GM23248 (cell line): ENCODE measurements at places on chromosomes 13 and 19.
A peak's percentile ranks its signal among the peaks of the same experiment; 100 is the strongest.

GRCh38 chr13:113941571-113942191 lies 32.2 kb downstream of the C13orf46 start:
- no peak for DNase-seq

GRCh38 chr13:113919761-113920559 lies 53.9 kb downstream of the C13orf46 start:
- DNase-seq, result no peak

DNA sequence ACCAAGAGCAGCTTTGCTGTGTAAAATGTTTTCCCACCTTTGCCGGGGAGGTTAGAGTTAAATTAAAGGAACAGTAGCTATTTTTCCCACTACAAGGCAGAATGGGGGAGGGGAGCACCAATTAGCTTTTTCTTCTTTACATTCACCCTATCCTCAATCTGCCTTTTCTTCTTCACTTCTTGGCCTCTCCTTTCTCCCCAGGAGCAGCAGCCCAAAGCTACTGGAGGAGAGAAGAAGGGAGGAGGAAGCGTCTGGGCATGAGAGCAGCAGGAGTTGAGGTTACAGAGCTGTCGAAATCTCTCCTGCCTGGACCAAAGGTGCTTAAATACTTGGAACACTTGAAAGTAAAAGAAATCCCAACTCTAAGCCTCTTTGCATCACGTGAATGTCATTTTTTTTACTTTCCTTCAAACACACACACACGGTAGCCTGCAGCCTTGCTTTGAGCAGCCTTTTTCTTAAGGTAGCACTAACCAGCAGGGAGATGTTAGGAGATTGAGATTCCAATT lies 39.0 kb upstream of the WASF3 start:
- no peak for DNase-seq

- DNase-seq, result no peak
These were observed 731.0 kb downstream of the SLITRK6 start for GRCh38 chr13:85068231-85068630.

GRCh38 chr13:109198585-109198984 lies 569.2 kb downstream of the MYO16 start:
- DNase-seq, result peak; percentile 39

DNA sequence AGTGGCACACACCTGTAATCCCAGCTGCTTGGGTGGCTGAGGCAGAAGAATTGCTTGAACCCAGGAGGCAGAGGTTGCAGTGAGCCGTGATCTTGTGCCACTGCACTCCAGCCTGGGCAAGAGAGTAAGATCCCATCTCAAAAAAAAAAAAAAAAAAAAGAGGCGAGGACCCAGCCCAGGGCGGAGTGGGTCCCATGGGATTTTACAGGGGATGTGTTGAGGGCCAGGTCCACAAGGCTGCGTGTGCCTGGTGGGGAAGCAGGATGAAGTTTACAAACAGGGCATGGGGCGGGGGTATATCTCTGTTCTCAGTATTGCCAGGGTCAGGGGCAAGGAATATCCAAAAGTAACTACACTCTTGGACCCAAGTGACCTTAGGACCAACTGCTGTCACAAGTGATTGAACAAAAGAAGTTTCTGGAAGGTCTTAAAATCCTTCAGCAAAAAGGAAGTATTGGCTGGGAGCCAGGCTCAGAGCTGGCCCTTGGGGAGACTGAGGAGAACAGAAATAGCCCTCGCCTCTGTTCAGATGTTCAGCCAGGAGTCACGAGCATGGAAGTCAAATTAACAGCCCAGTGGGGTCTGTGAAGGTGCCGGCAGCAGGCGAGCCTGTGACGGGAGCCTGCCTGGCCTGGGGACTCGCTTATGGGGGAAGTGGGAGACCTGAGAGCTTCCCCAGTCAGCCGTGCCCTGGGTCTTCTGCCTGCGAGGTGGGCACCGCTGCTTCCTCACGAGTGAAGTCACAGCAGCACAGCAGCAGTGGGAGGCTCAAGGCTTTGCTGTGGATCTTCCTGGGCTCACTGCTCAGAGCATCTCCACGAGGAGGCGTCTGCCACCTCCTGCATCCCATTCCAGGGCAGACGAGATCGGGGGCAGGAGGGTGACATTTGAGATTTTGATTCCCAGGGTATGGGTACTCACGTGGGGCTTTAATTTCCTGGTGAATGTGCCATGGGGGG lies 6.4 kb downstream of the MYO9B start:
- no peak for DNase-seq

- peak; percentile 55 for DNase-seq
These were observed 196.8 kb downstream of the PDS5B start for GRCh38 chr13:32783067-32783466.

GRCh38 chr13:31069808-31070534 lies 91.7 kb downstream of the HSPH1 start:
- DNase-seq, result no peak

- no peak for DNase-seq
These were observed 16.0 kb upstream of the QTRT1 start for GRCh38 chr19:10685210-10685609.

DNA sequence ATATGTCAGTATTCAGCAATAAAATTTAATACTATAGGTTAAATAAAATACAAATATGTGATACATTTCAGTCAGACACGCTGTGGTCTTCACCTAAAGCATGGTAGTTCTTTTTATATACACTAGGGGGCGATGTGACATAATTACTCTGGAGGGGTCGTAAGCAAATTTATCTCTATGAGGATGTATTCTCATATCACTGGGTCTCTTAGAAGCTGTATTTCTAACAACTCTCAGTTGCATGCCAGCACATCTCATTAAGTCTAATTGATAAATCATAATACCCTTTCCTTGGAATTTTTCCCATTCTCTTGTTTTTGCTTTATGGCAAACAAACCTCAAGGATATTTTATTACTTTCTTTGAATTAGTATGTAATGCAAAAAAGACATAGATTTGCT lies 3.9 kb upstream of the PCDH17 start:
- DNase-seq, result peak; percentile 36

DNA sequence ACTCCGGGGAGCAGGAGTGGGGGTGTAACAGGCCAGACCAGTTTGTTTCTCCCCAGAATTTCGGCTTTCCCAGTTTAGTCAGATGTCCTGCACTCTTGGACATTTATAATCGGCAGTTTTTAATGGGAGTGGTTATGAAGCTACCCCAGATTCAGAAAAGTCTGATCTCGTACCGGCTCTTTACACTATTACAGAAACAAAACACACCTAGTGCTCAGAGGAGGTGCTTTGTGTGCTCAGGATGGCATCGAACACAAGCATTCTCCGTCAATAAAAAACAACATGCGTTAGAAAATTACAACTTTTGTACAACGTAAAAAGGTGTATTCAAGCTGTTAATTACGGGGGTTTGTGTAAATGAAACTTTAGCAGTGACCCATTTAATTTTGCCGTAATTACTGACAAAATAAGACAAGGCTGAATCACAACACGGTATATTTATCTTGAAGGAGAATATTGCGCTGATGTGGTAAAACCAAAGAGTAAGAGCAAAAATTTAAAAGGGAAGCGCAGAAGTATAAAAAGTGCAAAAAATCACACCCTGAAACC lies 6.6 kb upstream of the SOX1 start:
- DNase-seq, result no peak

DNA sequence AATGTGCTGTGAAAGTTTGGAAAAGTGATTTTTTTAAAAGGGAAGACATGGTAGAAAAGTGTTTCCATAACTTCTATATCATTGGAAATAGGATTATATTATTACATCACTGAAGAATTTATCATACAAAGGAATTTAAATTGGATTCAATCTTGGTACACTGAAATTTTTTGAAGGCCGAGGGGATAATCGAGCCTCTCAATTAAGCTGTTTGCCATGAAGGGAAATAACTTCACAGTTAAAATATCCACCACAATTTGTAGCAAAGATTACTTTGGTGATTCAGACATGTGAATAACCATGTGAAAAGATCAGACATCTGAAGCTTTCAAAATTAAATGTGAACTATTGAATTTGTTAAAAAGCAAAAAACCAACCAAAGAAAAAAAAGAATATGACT lies 215.3 kb downstream of the KLF5 start:
- DNase-seq, result peak; percentile 59

GRCh38 chr13:99868767-99869166 lies 102.8 kb downstream of the ZIC5 start:
- no peak for DNase-seq

GRCh38 chr13:52070929-52071523 lies 46.5 kb downstream of the UTP14C start:
- DNase-seq, result peak; percentile 53

- no peak for DNase-seq
These were observed 36.1 kb downstream of the GADD45B start for GRCh38 chr19:2511991-2512390.

DNA sequence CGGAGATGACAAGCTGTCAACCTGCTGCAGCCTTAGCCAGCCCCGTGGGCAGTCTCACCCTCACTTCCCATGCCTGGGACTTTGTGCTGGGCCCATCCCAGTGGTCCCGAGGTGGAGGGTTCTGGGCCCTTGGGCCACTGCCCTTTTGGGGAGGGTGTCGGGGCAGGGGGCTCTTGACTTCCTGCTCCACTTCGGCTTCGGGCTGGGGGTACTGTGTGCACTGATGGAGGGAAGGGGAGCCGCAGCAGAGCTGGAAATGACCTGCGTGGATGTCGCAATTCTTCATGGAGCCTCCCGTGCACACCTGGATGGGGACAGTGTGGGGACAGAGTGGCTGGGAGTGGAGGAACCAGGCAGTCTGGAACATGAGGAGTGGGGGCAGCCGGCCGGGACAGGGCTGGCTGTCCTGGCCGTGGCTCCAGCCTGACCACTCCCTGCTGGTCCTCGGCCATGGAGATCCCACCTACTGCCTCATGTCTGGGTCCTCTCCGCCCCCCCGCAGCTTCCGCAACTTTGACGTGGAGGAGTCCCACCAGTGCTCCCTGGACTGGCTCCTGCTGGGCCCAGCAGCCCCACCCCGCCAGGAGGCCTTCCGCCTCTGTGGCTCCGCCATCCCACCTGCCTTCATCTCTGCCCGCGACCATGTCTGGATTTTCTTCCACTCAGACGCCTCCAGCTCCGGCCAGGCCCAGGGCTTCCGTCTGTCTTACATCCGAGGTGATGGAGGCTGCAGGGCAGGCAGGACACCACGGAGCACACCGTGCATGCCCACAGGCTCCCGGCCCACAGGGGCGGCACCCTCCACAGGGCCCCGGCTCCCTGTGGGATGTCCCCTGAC lies 10.2 kb downstream of the LRP3 start:
- DNase-seq, result no peak

GRCh38 chr13:106570299-106570852 lies 2.4 kb upstream of the ARGLU1 start:
- peak; percentile 43 for DNase-seq

DNA sequence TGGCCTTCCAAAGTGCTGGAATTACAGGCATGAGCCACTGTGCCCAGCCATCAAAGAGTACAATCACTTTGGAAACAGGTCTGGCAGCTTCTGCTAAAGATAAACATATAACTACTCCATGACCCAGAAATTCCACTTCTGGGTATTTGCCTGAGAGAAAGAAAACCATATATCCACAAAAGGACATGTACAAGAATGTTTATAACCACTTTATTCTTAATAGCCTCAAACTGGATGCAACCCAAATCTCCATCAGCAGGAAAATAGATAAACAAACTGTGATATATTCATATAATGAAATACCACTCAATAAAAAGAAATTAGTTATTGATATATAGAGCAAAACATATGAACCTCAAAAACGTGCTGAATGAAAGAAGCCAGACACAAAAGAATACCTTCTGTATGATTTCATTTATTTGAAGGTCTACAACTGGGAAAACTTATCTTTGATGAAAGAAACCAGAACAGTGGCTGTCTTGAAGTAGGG lies 40.5 kb downstream of the TEX26 start:
- DNase-seq, result peak; percentile 35

- DNase-seq, result peak; percentile 92
These were observed 13.2 kb downstream of the RASA3 start for GRCh38 chr13:114119196-114119595.

DNA sequence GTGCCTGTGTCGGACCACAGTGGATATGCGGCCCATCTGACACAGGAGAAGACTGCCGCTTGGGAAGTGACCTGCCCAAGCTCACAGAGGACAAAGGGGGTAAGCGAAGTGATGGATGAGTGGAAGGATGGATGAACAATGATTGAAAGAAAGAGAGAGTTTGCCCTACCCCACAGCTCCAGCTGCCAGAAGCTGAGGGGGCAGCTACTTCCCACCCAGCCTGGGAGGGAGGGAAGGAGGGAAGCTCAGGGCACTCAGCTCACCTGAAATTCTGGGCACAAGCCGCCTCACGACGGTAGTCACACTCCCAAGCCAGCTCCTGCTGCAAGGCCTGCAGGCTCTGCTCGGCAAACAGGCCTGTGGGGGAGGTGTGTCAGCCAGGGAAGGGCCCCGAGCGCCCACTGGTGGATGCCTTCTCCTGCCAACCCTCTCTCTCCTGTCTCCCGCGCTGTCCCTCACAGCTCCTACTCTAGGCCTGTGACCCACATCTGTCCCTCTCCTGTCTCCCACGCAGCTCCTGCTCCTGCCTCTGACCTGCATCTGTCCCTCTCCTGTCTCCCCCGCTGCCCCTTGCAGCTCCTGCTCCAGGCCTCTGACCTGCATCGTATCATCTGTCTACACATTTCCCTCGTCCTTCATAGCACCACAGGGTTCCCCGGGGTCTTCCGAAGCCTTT lies 12.0 kb upstream of the NUMBL start:
- DNase-seq, result peak; percentile 24

DNA sequence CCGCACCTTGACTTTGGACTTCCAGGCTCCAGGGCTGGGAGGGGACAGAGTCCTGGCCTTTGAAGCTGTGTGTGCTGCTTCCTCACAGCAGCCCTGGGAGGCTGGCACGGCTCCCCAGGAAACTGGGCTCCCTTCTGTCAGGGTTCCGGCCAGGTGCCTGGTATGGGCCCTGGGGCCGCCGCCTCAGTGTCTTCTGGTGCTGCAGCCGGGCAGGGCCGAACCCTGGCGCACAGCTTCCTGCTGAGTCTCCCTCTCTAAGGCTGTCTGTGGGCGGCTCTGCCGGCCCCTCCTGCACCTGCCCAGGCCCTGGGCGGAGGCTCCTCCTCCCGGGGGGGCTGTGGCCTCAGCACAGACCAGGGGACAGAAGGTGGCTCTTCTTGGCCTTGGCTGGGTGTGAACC lies 32.4 kb downstream of the GPX4 start:
- no peak for DNase-seq

DNA sequence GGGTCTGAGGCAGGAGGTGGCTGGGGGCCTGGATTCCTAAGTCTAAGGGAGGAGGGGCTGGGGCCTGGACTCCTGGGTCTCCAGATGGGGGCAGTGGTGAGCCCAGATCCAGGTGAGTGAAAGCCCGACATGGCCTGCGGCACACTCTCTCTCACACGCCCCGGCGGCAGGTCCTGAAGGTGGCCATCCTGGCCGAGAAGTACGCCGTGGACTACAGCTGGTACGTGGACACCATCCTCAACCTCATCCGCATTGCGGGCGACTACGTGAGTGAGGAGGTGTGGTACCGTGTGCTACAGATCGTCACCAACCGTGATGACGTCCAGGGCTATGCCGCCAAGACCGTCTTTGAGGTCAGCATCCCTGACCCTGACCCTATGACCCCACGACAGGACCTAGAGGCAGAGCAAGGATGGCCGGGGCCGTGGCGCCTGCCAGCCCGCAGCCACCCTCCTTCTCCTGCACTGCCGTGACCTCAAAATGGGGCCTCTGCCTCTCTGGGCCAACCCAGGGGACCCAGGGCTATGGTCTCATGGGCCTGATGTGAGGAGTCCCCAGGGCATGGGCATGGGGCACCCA lies 13.2 kb downstream of the FUZ start:
- DNase-seq, result no peak
